ENCODE measurements at places on chromosomes 4 and X. TPM values are rescaled to one million over a fixed set of nuclear protein-coding genes. Genes with fewer than 3 reads are reported as not detected.

Gene TGIF2LX
- polyA plus RNA-seq: not detected

DNA sequence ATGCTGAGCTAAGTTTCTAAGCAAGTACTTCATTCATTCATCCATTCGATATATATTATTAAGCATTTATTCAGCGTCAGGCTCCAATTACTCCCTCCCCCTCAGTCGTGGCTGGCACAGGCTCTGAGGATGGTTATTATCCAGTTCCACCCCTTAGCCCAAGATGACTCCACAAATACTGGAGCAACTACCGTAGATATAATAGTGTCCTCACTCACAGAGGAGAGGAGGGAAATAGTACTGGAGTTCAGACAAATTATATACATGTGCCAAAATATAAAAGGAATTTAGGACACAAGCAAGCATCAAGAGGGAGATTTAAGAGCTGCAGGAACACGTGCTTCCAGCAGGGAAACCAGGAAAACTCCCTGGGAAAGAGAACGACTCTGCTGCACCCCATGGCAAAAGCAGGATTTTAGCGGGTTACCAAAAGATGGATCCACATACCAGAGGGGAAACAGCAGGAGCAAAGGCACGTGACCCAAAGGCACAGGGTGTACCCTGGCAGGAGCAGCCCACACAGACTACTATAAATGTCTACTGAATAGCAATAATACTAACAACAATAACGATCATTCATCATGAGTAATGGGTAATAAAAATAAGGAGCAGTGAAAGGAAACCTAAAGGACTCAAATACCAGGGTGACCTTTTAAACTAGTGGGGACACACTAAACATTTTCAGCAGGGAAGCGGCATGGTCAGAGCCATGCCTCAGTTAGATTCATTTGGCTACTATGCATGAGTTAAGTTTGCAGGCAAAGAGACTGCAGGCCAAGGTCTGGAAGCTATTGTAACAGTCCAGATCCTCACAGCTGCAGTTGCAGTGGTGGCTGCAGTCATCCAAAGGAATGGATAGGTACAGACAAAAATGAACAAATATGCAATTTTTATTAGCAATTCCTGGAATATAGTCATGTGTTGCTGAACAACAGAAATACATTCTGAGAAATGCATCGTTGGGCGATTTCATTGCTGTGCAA, 153.7 kb downstream of the APBB2 start:
- no peak for DNase-seq

Gene ZDHHC15
- polyA plus RNA-seq: 1.2 TPM

GRCh38 chr4:158863296-158863695, 94.5 kb downstream of the FNIP2 start:
- no peak for DNase-seq

GRCh38 chr4:41384992-41385391, 128.3 kb downstream of the UCHL1 start:
- DNase-seq: peak; percentile 84

DNA sequence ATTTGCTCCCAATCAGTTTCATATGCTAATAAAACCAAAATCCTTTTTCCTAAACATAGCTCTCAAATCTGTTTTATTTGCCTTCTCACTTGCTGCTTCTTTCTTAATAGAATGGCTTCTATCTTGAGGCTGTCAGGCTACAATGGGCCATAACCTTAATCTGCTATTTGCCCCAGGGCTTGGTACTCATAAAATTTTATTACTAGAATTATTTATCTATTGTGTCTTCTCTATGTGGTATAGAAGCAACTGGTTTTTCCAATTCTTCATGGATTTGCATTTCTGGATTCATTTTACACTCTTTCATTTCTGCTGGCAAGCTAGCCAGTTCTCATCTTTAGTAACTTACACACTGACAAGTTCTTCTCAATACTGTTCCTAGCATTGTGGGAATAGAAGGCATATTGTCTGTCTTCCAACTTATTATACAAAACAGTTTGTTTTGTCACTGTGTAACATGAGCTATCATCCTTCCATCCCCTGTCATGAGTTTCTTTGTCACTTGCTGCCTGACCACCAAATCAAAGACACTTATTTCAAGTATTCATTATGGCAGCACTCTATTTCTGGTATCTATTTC, 96.6 kb upstream of the KCNIP4 start:
- DNase-seq: no peak

DNA sequence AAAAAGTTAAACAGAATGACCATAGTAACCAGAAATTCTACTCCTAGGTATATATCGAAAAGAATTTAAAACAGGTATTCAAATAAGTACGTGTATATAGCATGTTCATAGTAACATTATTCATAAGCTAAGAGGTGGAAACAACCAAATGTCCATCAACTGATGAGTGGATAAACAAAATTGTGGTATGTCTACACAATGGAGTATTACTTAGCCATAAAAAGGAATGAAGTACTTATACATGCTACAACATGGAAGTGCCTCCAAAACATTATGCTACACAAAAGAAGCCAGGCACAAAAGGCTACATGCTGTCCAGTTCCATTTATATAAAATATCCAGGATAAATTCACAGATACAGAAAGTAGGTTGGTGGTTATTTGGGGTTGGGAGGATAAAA, 76.5 kb downstream of the CD99L2 start:
- no peak for DNase-seq

- no peak for DNase-seq
Measured at GRCh38 chr4:188423039-188423438, 283.8 kb downstream of the TRIML1 start.

GRCh38 chr4:83297548-83298260, 13.1 kb upstream of the COQ2 start:
- no peak for DNase-seq

DNA sequence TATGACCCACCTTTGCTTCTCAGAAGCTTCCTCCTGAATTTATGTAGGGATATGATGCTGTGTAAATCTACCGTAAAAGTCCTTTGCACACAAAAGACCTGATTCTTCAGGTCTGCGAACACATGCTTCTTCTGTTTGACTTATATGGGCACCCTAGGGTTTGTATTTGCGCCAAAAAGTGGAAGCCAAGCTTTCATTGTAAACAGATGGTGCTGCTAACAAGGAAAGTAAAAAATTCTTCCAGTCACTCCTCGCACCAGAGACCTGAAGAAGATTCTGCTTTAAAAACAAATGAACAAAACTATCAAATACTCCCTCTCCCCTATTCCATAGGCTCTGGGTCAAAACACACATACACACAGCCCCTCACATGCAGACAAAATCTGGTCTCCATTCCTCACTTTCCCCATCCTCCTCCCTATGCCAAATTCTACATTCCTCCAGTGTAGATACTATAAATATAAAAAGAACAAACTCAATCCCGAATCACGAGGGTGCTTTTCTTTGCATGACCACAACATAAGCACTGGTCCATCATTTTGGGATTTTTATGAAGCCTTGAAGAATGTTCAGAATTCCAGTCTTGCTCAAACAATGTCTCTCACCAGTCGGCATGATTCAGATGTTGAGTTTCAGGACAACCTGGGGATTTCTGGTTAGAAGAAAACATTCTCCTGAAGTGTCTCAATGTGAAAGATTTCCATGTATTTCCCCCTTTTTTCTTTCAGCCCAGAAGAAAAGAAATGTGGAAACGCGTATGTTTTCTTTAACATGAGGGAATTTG, 125.1 kb downstream of the PALLD start:
- DNase-seq: no peak

- no peak for DNase-seq
Measured at GRCh38 chrX:132375941-132376340, 112.9 kb downstream of the MBNL3 start.

GRCh38 chr4:189021831-189022230, 882.6 kb downstream of the TRIML1 start:
- no peak for DNase-seq

DNA sequence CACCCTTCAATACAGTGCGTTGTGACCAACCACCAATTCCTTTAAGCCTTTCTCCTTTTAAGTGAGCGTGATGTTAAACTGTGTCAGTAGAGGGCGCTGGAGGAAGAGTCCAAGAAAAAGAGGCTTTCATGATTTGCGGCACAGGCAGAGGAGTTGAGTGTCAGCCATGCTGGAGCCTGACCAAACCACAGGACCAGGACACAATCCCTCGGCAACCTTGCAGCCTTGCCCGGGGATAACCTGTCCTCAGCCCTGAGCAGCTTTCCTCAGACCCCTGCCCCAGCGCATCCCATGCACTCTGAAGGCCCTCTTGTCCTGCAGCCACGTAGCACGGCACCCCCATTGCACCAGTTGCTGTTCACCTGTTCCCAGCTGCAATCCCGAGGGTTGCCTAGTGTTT, 53.5 kb upstream of the SMIM31 start:
- no peak for DNase-seq

Gene UGT2B7
- not detected for polyA plus RNA-seq

- DNase-seq: no peak
Measured at GRCh38 chrX:132071254-132071653, 48.2 kb downstream of the STK26 start.

- DNase-seq: no peak
Measured at GRCh38 chrX:79078114-79078513, 66.4 kb upstream of the GPR174 start.

Gene VCX3A
- polyA plus RNA-seq: not detected

DNA sequence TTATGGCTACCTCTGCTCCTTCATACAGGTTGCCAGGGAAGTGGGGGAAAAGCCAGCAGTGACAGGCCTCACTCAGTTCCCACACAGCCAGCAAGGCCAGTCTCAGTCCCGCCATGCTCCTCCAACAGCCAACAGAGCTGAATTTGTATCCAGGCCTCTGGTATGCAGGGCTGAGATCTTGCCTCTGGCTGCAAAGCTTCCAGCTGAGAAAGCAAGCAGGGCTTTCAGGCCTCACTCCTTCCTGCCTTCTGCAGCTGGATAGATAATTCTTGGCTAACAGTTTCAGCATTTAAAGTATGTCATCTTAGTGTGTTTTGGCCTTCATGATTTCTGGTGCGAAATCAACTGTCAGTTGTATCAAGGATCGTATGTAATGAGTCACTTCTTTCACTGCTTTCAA, 103.6 kb downstream of the GNL3L start:
- DNase-seq: no peak

Gene GC
- not detected for polyA plus RNA-seq

Gene MAOA
- 61.4 TPM for polyA plus RNA-seq

- DNase-seq: no peak
Measured at GRCh38 chr4:38360201-38360600, 303.8 kb upstream of the KLF3 start.

DNA sequence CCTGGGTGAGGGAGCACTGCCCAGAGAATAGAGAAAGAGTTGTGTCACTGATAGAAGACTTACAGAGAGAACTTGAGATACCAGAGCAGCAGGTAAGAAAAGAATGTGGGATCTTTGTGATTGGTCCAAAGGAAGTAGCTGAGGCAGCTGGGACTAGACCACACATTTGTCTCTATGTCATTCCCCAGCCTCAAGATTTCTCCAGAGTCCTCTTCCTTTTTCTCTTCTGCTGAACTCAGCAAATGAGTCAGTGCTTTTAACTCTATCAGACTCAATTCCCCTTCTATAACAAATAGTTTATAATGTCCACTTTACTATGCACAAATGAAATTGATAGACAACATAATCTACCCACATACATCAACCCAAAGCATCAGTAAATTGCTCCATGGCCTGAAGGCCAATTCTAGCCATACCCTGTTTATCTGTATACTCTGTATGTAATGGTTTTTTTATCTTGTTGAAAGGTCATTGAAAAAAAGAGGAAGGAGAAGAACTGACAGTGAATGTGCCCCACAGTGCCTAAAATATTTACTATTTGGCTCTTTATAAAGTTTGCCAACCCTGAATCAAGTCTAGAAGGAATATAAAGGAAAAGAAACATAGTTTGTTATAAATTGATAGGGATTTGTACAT, 38.2 kb downstream of the ETDC start:
- no peak for DNase-seq

- DNase-seq: no peak
Measured at GRCh38 chrX:149527705-149528104, 13.1 kb upstream of the EOLA1 start.

DNA sequence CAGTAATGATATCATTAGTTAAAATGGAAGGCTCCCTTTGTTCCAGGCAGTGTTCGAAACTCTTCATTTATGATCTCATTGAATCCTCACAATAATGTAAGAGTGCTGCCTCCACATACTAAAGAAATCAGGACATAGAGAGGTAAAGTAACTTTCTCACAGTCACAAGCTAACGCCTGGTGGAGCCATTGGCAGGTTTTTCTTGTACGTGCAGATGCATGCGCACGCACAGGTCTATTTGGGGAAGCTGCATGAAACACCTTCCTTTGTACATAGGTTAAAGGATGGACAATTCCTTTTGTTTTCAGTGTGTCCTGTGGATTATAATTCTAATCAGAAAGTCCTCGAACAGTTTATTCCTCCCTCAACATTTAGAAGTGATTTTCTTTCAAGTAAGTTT, 176.2 kb downstream of the RAPGEF2 start:
- no peak for DNase-seq

DNA sequence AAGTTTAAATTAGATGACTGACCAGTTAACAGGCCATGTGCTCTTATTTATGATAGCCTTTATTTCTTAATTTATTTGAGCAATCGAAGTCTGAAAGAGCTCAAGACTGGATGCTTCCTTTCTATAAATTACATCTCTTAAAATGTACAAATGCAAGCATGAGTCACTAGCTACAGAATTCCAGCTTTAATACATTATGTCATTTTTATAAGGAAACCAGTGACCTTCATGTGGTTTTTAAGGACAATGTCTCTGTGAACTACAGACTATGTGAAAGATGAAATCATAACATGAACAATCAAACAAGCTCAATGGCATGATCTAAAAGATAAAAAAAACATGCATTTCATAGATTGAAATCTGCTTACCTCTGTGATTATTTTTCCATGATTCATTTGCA, 15.4 kb downstream of the HTR2C start:
- DNase-seq: no peak

DNA sequence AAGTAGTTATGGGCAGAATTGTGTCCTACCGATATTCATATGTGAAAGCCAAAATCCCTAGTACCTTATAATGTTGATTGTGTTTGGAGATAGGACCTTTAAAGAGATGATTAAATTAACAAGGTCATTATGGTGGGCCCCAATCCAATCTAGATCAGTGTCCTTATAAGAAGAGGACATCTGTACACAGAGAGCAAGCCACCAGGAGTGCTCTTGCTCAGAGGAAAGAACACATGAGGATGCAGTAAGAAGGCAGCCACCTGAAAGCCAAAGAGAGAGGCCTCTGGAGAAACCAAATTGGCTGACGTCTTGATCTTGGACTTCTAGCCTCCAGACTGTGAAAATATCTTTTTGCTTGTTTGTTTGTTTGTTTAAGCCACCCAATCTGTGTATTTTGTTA, 1290.8 kb upstream of the PABPC4L start:
- no peak for DNase-seq

DNA sequence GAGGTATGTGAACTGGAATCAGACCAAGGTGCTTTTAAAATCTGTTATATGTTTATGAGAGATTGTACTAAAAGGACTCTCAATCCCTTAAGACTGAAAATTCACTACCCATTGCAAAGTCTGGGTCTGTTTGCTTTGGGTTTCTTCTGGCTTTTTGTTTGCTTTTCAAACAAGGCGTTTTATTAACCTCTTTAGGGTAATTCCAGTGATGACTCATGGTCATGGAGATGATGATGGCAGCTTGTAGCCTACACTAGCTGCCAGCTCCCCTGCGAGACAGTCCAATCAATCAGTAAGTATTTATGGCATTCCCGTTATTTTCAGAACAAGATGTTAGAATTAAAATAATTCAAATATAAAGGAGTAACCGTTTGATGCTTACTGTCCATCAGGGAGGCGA, 643.8 kb upstream of the FTHL17 start:
- DNase-seq: no peak
